ENCODE measurements at places on chromosomes 13 and 19. TPM values are rescaled to one million over a fixed set of nuclear protein-coding genes. Genes with fewer than 3 reads are reported as not detected.
A peak's percentile ranks its signal among the peaks of the same experiment; 100 is the strongest.

DNA sequence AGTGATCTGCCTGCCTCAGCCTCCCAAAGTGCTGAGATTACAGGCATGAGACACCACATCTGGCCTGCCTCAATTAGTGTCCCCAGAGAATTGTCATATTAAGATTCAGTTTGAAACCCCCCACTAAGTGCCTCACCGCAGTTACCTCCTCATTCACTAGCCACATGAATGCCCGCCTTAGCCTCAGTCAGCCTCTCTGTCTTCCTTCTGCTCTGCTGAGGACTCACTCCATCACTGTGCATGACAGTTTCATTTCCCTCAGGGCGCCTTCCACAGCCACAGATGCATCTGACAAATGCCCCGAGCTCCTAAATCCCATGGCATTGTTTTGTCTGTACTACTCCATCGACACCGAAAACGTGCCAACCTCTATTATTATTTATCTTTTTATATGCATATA lies 23.3 kb downstream of the MIPEP start:
- DNase-seq: no peak

DNA sequence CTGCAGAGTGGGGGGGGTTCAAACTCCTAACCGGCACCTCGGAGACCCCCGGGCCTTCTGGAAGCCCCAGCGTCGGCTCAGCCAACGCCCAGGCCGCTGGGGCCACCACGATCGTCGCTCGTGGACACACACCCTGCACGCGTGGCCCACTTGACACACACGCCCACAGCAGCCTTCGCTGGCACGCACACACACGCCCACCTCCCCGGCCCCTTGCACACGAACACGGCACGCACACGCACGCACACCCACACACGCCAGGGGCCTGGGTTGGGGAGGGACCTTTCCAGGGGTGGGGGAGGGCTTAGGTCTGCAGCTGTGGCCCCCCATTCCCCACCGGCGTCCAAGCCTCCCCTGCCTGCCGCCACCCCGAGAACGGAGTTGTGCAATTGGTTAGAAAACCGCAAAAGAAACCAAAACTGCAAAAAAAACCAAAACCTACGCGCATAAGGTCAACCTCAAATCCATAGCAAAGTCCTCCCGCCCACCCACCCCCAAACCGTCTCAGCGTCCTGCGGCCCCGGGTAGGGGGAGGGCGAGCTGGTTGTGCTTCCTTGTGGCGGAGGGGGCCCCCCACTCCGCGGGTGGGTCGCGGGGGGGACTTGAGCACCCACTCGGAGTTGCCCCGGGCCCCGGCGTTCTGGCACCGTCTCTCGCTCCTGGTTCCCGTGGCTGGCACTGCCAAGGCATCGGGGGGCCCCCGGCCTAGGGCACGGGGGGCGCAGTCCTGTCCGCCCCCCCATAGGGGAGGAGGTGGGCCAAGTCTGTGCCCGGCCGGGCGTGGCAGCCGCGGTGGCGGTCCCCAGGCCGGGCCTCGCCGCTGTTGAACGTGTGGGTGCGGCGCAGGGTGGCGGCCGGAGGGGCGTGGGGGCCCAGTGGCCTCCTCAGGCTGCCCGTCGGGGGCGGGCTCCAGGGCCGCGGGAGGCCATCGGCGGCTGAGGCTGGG lies 3.3 kb upstream of the LRG1 start:
- no peak for DNase-seq

DNA sequence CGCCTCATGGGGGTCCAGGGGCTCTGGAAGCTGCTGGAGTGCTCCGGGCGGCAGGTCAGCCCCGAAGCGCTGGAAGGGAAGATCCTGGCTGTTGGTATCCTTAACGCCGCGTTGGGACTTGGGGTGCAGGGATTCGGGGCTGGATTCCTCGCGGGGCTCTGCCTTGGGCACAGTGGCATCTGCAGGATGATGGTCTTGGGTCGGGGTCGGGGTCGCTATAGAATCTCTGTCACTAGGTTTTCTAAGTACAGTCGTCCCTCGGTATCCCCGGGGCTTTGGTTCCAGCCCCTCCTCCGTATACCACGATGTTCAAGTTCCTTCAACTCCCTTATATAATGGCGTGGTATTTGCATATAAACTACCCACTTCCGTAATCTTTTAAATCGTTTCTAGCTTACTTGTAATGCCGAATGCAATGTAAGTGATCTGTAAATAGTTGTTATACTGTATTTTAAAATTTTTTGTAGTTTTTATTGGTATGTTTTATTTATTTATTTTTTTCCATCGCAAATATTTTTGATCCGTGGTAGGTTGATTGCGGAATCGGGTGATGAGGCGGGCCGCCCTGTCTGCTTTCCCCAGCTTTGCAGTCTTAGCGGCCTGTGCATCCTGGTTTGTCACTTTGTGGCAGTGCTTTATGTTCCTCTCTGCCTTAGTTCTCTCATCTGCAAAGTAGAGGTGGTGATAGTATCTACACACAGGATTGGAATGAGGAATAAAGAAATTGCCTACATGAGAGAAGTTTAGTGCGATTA lies 606 bp downstream of the ERCC5 start:
- peak; percentile 26 for DNase-seq

- no peak for DNase-seq
Observed at GRCh38 chr13:86445206-86445605, 646.0 kb upstream of the SLITRK6 start.

- no peak for DNase-seq
Observed at GRCh38 chr13:62331384-62331783, 915.7 kb upstream of the PCDH20 start.

- no peak for DNase-seq
Observed at GRCh38 chr19:14404312-14404711, 14.8 kb downstream of the DDX39A start.

DNA sequence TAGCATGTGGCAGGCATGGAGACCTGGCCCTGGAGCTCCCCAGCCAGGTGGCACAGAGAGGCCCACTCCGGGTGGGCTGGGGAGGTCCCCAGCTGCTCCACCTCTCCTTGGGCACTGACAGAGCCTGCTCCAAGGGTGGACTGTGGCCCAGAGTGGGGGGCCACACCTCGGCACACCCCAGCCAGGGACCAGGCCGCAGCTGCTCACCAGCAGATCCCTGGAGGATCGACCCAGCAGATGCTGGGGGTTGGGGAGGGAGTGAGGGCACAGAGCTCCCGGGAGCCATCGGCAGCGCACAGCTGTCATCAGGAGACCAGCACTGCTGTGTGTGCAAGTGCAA lies 72.0 kb upstream of the KCTD15 start:
- DNase-seq: no peak

DNA sequence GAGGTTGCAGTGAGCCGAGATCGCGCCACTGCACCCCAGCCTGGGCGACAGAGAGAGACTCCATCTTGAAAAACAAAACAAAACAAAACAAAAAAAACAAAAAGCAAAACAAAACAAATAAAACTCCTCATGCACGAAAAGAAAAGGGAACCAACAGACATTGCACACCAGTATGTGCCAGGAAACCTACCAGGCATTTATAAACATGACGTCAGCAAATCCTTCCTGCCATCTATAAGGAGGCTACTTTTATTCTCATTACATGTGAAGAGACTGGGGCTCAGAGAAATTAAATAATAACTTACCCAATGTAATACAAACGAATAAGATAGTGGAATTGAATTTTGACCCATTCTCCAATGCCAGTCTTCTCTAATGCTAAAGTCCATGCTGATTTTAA lies 197.2 kb downstream of the NUFIP1 start:
- no peak for DNase-seq

DNA sequence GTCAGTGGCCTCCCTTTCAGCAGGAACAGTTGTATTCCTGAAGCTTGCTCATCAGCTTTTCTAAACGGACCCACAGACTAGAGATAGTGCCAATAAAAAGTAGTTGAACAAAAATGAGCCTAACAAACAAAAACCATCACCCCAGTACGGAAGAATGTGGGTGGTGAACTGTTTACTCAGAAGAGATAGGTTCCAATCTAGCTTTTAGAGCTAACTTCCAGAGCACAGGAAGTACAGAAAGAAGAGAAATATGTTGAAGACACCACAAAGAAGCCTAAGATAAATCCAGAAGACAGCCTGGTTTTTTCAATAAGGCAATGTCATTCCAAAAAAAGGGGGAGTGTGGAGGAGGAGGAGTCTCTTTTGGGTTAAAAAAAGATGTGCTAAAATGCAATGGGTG lies 2.8 kb upstream of the LMO7 start:
- no peak for DNase-seq

GRCh38 chr19:35629332-35629633 lies 447 bp downstream of the RBM42 start:
- no peak for DNase-seq

DNA sequence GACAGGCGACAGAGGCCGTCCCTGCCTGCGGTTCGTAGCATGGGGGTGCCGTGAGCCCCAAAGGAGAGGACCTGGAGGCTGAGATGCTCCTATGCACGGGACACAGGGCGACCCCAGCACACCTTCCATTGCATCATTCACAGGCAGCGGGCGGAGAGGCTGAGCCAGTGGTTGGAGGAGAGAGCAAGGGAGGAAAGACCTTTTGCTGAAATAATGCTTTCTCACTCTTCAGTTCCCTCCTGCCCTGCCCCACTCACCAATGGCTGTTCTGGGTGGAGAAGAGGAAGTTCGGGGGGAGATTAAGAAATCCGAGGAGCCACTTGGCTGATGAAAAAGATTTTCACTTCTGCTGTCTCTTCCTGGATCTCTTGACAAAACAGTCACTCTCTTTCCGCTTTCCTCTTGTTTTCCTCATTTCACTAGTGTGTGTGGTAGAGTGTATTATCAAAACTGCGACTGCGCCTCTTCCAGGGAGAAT lies at the start of gene NLRP12:
Gene NLRP12, minus strand, starts transcription at position 181 of the 478 bp plus-strand sequence. Its CDS starts 140 bp downstream, at position 41.
- no peak for DNase-seq

- DNase-seq: no peak
Observed at GRCh38 chr19:49916839-49917733, 11.9 kb upstream of the ATF5 start.

GRCh38 chr13:69373747-69374425 lies 733.7 kb upstream of the ATXN8OS start:
- DNase-seq: no peak

DNA sequence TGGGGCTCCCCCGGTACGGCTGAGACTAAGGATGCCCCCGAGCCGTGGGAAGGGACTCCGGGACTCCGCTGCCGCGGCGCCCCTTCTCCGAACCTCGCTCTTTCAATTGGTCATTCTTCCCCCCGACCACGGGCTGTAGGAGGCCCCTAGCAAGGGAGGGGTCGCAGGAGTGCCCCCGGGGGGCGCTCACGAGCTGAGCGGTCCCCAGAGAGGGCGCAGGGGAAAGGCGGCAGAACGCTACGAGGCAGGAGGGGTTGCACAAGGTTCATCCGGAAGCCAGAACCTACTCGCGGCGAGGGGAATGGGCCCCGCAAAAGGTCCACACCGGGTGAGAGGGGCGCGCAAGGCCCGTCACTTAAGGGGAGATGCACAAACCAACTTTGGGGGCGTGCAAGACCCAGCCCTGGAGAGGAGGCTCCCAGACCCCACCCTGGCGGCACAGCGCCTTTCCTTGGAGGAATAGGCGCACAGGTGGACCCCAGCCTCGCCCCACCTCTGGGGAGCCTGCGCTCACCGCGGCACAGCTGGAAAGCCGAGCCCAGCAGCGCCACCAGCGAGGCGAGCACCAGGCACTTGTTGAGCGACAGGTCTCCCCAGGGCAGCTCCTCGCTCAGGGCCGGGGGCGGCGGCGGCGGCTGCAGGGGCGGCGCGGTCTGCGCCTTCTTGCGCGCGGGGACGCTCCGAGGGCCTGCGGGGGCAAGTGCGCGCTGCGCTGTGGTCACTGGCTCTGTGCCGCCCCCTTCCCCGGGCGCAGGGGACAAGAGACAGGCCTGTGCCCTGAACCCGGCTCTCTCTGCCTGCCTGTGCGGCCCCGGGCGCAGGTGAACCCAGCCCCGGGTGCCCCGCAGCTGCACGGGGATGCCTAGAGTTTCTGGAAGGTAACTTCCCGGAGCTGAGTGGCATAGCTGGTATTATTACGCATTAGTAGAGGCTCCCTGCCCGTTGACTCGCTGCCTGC lies 2.8 kb downstream of the JSRP1 start:
- DNase-seq: no peak

DNA sequence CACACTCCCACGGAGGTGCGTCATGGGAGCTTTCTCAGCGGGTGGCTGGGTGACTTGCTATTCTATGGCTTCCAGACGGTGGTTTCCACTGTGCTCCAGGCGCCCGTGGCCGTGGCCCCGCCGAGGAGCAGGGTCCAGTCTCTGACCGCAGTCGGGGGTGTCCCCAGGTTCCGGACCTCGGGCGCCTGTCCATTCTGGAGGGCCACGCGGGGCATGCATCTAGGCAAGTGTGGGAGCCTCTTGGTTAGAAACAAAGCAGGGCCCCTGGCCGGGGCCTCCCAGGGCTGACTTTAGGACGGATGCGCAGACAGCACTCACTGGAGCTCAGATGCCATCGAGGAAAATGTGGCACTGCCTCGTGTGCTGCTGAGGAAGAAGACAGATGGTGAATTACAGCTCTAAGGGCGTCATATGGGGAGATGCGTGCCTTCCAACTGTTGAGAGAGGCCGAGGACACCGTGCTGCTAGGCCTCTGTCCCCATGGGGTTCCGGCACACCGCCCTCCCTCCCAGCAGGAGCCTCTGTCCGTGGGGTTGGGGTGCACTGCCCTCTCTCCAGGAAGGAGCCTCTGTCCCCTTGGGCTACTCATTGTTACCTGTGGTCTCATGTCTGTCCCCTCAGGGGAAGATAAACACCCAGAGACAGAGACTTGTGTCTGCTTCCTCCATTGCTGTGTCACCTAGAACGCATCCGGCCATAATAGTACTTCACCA lies 38.1 kb downstream of the TMEM255B start:
- no peak for DNase-seq

DNA sequence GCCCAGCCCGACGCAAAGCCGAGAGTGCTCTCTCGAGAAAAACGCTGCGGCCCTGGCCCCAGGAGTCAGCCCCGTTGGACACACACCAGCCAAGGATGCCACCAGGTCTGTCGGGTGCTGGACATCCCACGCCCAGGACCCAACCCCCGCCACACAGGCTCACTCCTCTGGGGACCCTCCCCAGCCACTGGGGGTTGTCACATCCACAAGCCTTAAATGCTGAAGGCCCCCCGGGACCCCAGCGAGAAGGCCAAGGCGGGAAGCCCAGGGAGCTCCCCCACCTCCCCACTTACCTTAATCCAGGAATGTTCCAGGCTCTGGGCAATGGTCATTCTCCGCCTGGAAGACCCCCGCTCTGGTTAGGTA lies 11.2 kb downstream of the DAPK3 start:
- DNase-seq: no peak

GRCh38 chr19:16559780-16560276 lies 12.4 kb downstream of the SLC35E1 start:
- DNase-seq: no peak

- DNase-seq: no peak
Observed at GRCh38 chr19:401866-402511, 7.0 kb downstream of the C2CD4C start.

Gene R3HDM4
- 39.3 TPM for polyA plus RNA-seq

Gene CRTC1
- 16.5 TPM for polyA plus RNA-seq

Gene GGN
- 0.19 TPM for polyA plus RNA-seq

Gene LIM2
- polyA plus RNA-seq: 0.67 TPM

Gene CYP2S1
- polyA plus RNA-seq: 0.25 TPM

Gene KCNJ14
- polyA plus RNA-seq: 1.2 TPM

Gene CALR3
- not detected for polyA plus RNA-seq

Gene UBE2S
- 42.3 TPM for polyA plus RNA-seq

Gene DACH1
- polyA plus RNA-seq: 118 TPM

Gene ICAM4
- polyA plus RNA-seq: 0.36 TPM

Gene ZNF221
- polyA plus RNA-seq: 6.4 TPM

Gene ATXN8OS
- 0.31 TPM for polyA plus RNA-seq

Gene SYNGR4
- polyA plus RNA-seq: 0.34 TPM

Gene MARCHF2
- polyA plus RNA-seq: 11.5 TPM
